ENCODE measurements at places on chromosomes 6 and 20. TPM values are rescaled to one million over a fixed set of nuclear protein-coding genes. Genes with fewer than 3 reads are reported as not detected.
A peak's percentile ranks its signal among the peaks of the same experiment; 100 is the strongest.

Gene KHDC1
- 0.58 TPM for total RNA-seq

Gene KCNK16
- not detected for total RNA-seq

Gene CLVS2
- not detected for total RNA-seq

Gene MDFI
- total RNA-seq = 3.5 TPM

Gene SLC22A1
- 0.42 TPM for total RNA-seq

Gene EPB41L2
- total RNA-seq = 41.0 TPM

- no peak for DNase-seq
Observed at GRCh38 chr6:96947055-96947454, 22.5 kb downstream of the KLHL32 start.

DNA sequence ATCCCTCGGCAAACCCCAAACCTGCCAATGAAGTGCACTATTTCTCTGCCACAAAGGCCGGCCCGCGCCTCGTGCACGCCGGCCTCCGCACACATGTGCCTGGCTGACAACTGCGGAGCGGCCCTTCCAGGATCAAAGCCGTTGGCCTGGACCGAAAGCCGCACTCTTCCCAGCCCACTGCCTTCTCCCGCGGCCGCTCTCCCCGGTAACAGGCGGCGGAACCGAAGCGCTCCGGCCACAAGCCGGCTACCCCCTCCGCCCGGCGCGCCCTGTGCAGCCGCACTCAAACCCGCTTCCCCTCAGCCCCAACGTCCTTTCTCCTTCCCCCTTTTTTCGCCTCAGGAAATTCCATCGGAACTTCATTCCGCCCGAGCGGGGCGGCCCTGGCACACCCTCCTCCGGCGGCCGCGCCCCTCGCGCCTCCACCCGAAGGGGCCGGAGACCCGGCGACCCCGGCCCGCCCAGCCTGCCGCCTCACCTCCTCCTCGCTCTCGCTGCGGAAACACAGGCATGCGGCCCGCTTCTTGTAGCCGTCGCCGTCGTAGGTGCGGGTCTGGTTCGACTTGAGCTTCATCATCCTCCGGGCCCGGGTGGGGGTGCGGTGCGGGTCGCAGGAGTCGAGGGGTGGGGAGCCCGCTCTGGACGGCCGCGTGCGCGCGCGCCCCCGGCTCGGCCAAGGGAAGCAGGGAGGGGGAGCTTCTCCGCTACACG, 528 bp downstream of the NUDT3 start:
- DNase-seq = peak; percentile 64

DNA sequence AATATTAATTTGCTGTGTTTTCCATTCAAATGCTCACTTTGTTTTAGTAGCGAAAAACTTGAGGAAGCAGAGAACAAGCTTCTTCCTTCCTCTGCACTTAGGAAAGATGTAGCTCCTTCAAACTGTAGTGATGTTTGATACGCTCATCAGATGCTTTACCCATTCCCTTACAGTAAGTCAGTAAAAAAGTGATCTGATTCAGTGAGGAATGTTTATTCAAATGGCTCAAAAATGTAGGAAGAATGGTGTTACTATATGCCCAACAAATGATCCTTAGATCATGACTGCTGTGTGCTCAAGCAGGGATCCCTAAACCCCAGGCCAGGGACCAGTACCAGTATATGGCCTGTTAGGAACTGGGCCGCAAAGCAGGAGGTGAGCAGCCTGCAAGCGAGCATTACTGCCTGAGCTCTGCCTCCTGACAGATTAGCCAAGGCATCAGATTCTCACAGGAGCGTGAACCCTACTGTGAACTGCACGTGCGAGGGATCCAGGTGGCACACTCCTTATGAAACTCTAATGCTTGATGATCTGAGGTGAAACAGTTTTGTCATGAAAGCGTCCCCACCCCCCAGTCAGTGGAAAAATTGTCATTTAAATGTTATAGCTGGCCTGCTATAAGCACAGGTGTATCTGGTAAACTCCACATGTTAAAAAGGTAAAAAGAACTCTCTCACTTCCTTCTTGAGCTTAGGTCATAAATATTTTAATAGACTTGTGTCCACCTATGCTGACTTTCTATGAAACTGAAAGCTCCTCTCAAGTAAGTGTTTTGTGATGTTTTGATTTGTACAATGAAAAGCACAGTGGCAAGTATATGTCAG, 187.2 kb downstream of the FOXC1 start:
- no peak for DNase-seq

GRCh38 chr20:50562262-50562701, 52.1 kb downstream of the PTPN1 start:
- no peak for DNase-seq

DNA sequence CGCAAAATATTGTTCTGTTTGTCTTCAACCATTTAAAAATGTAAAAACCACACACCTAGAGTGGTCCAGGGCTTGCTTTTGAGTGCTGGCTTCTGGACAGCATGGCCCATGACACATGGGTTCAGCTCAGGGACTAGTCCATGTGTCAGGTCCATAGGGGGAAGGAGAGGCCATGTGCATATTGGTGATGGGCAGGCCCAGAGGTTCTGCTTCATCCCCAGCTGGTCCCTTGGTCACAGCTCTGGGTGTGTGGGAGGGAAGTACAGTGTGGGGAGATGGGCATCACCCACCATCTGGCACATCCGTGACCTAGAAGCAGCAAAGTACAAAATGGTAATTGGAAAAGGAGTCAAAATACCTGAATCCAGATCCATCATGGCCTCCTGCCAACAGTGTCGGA, 50.7 kb downstream of the STK35 start:
- DNase-seq = no peak

GRCh38 chr6:170137911-170138910, 152.7 kb downstream of the DLL1 start:
- peak; percentile 3 for DNase-seq

- no peak for DNase-seq
Observed at GRCh38 chr6:2496291-2496690, 250.9 kb upstream of the GMDS start.

DNA sequence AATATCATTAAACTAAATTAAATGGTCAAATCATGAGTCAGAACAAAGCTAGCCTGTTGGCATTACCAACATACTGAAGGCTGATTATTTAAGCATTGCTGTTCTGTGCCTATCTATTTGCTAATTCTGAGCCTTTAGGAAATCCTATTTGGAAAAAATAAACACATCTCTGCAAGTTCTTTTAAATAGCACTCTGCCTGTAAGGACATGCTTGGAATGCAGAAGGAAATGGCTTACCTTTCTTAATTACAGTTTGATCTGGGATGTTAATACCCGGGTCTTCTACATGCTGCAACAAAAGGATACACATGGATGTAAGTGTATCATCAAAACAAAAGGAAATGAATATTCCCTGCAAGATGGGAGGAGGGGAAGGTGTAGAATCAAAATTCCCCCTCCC, 8.3 kb downstream of the TFAP2A start:
- DNase-seq = no peak

DNA sequence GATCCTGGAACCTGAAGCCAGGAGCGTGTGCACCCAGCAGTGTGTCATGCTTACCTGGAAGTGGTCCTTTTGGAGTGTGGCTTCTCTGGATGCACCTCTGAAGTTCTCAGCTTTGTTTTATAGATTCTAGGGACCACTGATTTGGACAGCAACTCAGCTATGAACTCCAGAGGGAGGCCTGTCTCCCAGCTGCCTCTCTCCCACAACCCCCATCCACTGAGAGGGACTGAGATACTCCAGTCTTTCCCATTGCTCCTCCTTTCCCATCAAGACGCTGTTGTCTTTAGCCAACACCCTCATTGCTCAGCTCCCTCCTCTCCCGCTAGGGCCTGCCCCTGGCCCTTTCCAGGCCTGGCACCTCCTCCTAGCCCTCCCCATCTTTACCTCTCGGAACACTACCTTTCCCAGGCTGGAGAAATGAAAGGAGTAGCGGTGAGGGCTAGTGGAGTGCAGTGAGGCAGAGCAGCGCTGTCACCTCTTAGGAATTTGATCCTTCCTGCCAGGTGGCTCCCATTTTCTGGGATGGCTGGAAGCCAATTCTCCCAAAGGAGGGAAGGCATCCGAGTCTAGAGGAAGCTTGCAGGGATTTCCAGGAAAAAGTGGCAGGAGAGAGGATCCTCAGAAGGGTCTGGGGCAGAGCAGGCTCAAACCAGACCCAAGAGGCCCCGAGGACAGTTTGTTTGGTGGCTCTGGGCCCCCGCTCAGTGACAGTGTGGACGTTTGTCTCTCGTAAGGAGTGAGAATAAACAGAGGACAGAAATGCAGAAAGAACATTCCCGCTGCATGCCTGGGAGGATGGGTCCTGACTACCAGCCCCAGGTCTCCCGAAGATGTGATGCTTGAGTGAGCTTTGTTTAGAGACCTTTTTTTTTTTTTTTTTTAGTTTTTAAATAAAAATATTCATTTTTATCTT, at the start of gene LRRN4:
Gene LRRN4, minus strand, starts transcription at position 285 of the 913 bp plus-strand sequence. CDS start 1,261 bp downstream, outside the sequence.
- no peak for DNase-seq

GRCh38 chr6:108169464-108170331, 3.9 kb downstream of the NR2E1 start:
- DNase-seq = no peak

DNA sequence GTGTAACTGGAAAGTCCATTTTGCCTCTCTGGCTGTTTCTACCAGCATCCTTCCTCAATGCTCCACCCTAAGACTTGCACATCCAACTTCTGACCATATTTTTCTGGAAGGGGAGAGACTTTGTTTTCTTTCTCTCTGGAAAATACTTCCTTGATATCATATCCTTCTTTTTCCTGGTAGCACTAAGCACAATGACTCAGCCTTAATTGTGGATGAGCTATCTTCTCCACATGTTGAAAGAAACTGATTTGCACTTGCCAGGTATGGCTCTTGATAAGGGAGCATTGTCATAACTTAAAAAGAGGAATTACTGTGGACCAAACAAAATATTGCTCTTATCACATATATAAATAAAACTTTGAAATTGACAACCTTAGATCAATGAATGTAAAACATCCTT, 30.1 kb upstream of the IBTK start:
- DNase-seq = no peak

GRCh38 chr6:161139766-161140553, 133.9 kb downstream of the AGPAT4 start:
- DNase-seq = no peak
